ENCODE measurements at places on chromosomes 1 and 21. TPM values are rescaled to one million over a fixed set of nuclear protein-coding genes. Genes with fewer than 3 reads are reported as not detected.

Gene ADGRL2
- not detected for total RNA-seq

Gene TMCO2
- total RNA-seq = not detected

Gene OR2T11
- not detected for total RNA-seq

Gene CAMSAP2
- total RNA-seq = 7.2 TPM

Gene APOBEC4
- not detected for total RNA-seq

Gene BATF3
- 0.23 TPM for total RNA-seq

Gene HSPA6
- total RNA-seq = 0.70 TPM
